RWPE1 (cell line): ENCODE measurements at places on chromosomes 12 and 14.
A peak's percentile ranks its signal among the peaks of the same experiment; 100 is the strongest.

DNA sequence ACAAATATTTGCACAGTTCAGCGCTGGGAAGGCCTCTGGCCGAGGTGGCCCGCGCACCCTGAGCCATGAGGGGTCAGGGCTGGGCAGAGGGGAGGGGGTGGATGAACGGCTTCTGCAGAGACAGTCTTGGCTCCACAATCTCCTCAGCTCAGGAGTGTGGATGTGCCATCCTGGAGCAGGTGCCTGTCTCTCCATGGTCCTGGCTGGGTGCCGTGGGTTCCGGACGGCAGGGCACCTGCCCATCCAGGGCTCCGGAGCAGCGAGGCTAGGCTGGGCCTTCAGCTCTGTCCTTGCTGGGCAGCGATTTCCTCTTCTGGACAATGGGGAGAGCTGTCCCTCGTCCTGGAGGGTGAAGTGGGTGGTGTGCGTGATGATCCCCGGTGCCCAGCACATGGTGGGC lies 55.6 kb downstream of the KIF26A start:
- DNase-seq, result no peak

- peak; percentile 52 for DNase-seq
These were observed 27.8 kb upstream of the GPR132 start for GRCh38 chr14:105093038-105093430.

DNA sequence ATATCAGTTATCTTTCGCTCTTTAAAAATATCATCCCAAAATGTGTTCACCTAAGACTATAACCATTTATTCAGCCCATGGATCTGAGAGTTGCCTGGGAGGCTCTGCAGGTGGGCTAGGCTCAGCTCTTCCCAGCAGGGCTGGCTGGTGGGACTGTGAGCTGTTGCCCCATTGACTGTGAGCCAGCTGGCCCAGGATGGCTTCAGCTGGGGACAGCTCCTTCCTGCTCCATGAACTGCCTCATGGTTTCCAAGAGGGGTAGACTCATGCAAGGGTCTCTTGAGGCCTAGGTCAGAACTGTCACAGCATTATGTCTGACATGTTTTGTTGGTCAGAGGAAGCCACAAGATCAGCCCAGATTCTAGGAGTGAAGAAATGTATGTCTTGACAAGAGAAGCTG lies 114.1 kb upstream of the E2F7 start:
- DNase-seq, result no peak

GRCh38 chr14:80358112-80358511 lies 146.8 kb upstream of the DIO2 start:
- no peak for DNase-seq

- DNase-seq, result no peak
These were observed 8.5 kb upstream of the RAD51AP1 start for GRCh38 chr12:4530160-4530559.

DNA sequence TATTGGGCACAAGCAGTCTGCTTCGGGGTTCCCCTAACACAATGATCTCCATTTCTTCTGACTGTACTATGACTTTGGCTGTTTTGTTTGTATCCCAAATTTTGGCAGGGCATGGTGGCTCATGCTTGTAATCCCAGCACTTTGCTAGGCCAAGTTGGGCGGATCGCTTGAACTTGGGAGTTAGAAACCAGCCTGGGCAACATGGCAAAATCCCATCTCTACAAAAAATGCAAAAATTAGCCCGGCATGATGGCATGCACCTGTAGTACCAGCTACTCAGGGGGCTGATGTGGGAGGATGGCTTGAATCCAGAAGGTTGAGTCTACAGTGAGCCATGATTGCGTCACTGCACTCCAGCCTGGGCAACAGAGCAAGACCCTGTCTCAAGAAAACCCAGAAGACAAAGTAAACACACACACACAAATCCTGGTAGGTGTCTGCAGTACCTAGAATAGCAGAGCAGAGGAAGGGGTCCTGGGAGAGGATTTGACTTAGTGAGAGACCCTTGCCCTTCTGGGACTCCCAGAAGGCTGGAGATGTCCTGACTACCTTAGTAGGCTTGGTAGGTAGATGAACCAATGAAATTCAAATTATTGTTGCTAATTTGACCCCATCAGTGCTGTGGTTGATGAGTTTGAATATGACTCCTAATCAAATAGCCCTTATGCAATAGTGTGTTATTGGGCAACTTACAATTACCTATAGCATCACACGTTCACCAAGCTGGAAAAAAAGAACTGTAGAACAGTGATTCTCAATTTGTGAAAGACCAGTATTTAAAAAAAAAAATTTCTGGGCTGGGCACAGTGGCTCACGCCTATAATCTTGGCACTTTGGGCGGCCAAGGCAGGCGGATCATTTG lies 6.8 kb upstream of the AEBP2 start:
- DNase-seq, result no peak

GRCh38 chr14:100862277-100862676 lies 36.4 kb downstream of the MEG3 start:
- no peak for DNase-seq

- DNase-seq, result no peak
These were observed 94.5 kb upstream of the NRXN3 start for GRCh38 chr14:78075555-78076277.

DNA sequence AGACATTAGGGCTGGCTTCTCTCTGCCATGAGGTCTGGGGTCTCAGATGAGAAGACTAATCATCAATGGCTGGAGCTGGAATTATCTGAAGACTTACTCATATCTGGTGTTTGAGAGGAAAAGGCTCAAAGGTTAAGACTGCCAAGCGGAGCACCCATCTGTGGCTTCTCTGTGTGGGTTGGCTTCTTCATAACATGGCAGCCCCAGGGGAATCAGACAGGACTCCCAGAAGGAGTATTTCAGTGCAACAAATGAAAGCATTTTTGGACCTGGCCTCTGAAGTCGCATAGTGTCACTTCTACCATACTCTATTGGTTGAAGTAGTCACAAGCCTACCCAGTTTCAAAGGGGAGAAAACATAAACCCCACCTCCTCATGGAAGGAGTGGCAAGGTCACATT lies 171.8 kb upstream of the KRR1 start:
- no peak for DNase-seq

GRCh38 chr12:79329933-79330332 lies 360.8 kb downstream of the PAWR start:
- no peak for DNase-seq

- DNase-seq, result no peak
These were observed 72.5 kb upstream of the ATP2B1 start for GRCh38 chr12:89781156-89781555.

GRCh38 chr12:30361145-30361544 lies 334.5 kb downstream of the IPO8 start:
- DNase-seq, result no peak

GRCh38 chr14:71749613-71750238 lies 182.5 kb upstream of the RGS6 start:
- DNase-seq, result no peak

DNA sequence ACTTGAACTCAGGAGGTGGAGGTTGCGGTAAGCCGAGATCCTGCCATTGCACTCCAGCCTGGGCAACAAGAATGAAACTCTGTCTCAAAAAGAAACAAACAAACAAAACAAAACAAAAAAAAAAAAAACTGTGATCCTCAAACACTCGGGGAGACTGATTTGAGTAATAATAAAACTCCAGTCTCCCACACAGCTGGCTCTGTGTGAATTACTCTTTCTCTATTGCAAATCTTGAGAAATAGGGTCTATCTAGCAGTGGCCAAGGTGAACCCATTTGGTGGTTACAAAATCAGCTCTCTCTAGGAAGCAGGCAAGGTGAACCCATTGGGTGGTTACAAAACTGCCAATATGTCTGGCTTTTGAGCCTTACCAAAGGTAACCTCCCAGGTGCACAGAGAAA lies 6.0 kb upstream of the ACOT6 start:
- DNase-seq, result no peak

GRCh38 chr14:72916174-72916573 lies 10.1 kb upstream of the DCAF4 start:
- no peak for DNase-seq

GRCh38 chr14:30283822-30284446 lies 275.0 kb upstream of the G2E3 start:
- DNase-seq, result peak; percentile 28

- no peak for DNase-seq
These were observed 94.1 kb downstream of the SLC2A13 start for GRCh38 chr12:40011775-40012129.

GRCh38 chr14:66076176-66076575 lies 410.0 kb upstream of the CCDC196 start:
- DNase-seq, result no peak

DNA sequence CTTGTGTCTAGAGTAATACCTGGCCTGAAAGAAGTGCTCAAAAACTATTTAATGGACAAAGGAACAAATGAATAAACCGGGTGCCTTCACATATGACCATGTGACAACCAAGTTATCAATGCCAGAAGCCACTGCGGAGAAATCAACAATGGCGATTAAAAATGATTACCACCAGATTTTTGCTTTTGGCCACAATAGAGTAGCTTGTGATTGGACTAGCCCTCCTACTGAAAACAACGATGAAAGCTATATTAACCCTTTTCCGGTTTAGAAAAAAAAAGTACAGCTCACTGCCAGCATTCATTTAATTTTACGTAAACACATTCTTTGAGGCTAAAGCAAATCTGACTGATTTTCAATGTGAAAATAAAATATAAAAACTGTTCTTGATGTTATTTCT lies 41.6 kb upstream of the TTC7B start:
- no peak for DNase-seq

DNA sequence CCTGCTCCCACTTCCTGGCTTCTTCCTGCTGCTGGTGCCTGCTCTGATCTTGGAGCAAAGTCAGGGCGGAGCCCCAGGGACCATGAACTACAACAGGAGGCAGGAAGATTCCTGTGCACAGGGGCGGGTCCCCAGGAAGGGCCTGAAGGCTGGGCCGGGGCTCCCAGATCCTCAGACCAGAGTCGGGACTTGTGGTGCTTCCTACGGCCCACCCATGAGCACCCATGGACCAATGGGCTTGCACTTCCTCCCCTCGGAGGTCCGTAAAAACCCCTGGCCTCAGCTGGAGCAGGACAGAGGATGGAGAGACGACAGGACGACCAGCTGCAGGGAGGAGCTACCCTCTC lies 1287.1 kb downstream of the TMEM121 start:
- DNase-seq, result no peak

GRCh38 chr14:103057372-103058163 lies at the start of gene CDC42BPB:
CDC42BPB (minus strand) TSS chr14:103057549; CDS start chr14:103057173, 376 bp downstream.
- peak; percentile 93 for DNase-seq

GRCh38 chr12:130608831-130609230 lies 107.3 kb downstream of the RIMBP2 start:
- no peak for DNase-seq

DNA sequence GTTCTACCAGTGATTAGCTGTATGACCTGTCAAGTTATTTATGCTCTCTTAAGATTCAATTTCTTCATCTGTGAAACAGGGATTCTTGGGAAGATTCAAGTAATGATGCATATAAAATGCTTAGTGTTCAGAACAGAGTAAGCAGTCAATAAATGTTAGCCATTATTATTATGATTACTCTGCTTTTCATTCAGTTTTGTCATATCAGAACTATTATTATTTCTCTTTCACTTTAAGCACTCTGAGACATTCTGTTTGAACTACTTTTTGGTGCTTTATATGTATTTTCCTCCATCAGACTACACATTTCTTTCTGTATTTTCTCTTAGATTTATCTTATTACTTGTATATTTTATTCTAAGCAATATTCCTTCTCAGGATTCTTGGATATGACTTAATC lies 81.2 kb downstream of the CFAP54 start:
- no peak for DNase-seq

DNA sequence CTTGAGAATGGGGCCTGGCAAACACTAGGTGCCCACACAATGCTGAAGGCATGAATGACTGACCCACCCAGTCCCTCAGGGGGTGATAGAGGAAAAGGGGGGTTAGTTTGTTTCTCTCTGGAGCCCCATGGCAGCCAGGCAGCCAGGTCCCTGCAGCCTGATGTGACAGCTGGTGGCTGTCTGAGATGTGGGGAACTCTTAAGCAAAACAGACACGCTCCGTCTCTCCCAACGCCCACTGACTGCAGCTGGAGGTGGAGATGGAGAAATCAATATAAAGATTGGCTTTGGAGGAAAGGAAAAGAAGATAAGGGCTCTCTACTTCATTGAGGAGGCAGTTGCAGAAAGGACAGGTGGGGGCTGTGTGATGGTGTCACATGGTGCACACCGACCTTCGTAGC lies 240.8 kb upstream of the LHX5 start:
- DNase-seq, result no peak

DNA sequence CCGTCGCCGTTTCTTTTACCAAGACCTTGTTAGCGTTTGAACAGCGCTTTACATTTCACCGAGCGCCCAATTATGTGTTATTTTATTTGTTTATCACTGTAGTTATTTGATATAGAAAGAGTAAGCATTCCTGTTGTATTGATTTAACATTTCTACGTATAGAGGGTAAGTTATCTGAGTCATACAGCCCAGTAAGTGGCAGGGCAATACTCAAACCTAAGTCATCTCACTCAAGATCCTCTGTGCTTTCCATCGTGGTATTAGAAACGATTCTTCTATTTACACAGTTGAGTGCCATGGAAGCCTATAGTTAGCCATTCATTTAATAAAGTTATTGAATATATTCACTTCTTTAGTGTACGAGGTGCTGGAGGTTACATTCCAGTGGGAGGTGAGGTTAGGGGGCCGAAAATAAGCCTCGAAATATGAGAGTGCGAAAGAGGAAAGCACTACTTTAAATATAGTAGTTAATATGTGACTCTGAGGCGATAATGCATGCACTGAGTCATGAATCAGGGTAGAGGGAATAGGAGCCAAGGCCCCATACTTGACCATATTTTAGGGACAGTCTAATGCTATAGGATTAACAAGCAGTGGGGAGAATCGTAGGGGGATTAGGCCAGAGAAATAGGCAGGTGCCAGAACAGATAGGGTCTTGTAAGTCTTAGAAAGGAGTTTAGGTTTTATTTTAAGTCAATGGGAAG lies 629 bp downstream of the RAD51AP1 start:
- DNase-seq, result no peak

- no peak for DNase-seq
These were observed 3.3 kb downstream of the ARHGAP9 start for GRCh38 chr12:57476162-57476992.

- DNase-seq, result no peak
These were observed 38.9 kb upstream of the RASSF3 start for GRCh38 chr12:64571411-64571810.

DNA sequence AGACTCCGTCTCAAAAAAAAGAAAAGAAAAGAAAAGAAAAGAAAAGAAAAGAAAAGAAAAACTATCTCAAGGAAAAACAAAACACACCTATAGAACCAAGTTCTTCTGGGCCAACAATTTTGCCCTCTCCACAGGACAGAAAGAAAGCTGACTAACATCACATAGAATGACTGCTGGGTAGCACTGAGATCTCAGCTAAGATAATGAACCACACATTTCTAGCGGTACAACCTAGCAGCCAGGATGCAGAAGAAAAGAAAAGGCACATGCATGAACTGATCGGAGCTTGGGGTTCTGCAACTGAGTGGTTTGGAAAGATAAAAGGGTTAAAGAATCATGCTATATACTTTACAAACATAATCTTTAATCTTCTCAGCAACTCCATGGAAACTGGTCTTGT lies 19.5 kb downstream of the TMED10 start:
- DNase-seq, result no peak
